ENCODE measurements at places on chromosomes 2 and 18.
A peak's percentile ranks its signal among the peaks of the same experiment; 100 is the strongest.

- no peak for DNase-seq
Measured at GRCh38 chr2:159150280-159150746, 136.2 kb downstream of the WDSUB1 start.

GRCh38 chr2:232511336-232511890, 8.8 kb upstream of the PRSS56 start:
- no peak for DNase-seq

DNA sequence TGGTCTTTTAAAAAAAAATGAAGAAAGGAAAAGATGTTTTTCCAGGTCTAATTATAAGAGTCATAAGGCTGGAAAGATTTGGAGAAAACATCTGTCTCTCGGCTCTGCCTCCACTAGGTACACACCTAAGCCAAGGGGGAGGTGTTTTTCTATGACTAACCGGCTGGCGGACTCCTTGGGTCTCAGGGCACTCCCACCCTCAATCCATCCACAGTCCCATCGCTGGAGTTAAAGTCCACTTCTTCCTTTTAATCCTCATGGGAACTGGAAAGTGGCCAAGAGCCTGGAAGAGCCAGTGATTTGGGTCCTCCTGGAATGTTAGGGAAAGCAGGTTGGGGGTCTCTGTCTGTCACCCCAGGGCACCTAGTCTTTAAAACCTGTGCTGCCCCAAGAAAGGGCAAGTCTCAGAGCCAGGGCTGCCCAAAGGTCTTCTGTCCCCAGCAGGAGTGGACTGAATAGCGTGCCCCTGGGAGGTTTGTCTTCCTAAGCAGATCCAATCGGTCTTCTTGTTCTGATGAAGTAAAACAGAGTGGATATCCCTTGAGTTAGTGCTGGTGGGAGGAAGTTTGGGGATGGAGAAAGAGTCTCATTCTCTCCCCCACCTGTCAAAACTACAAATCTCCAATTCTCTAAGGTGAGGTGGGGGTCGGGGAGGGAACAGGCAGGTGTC, 66.4 kb downstream of the MCFD2 start:
- DNase-seq = no peak

GRCh38 chr2:7685342-7686015, 768.3 kb downstream of the RNF144A start:
- no peak for DNase-seq

GRCh38 chr2:2586068-2586776, 255.1 kb upstream of the MYT1L start:
- DNase-seq = no peak

- peak; percentile 60 for DNase-seq
Measured at GRCh38 chr2:72579591-72580180, 246.1 kb downstream of the EXOC6B start.

DNA sequence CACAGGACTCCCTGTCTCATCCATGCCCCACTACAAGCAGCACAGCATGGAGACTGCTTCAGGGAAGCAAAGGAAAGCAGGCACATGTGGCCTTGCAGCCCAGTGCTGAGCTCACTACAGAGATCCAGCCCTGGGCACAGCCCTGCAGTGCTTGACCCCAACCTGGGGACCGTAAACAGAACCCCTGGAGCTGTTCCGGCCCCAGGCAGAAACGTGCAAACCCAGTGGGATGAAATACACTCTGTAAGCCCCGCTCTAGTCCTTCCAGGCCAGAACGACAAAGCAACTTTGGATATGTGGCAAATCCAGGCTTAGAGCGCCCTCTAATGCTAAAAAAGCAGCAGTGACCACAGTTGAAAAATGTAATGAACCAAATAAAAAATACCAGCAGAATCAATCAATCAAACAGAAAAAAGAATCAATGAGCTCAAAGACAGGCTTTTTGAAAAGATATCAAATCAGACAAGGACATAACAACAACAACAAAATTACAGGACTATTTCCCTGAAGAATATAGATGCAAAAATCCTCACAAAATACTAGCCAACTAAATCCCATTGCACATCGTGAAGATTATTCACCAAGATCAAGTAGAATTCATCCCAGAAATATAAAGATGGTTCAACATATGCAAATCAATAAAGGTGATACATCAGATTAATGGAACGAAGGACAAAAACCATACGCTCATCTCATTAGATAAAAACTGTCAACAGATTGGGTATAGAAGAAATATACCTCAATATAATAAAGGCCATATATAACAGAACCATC, 45.6 kb downstream of the ZNF519 start:
- peak; percentile 63 for DNase-seq

DNA sequence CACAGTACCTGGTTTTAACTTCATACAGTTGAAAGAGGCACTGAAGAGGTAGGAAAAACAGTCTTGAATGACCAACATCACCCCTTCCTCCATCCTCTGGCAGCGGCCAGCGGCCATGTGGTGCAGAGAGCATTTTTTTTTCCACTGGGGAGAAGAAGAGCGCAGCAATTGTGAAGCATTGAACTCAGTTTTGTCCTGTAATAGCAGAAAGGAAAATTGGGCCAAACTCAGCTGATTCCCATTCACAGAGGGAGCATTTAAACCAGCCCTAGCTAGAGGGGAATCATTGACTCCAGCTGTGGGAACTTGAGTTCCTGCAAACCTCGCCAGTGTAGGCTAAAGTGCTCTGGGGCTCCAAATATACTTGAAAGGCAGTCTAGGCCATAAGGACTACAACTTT, 316.6 kb upstream of the CHST9 start:
- no peak for DNase-seq

DNA sequence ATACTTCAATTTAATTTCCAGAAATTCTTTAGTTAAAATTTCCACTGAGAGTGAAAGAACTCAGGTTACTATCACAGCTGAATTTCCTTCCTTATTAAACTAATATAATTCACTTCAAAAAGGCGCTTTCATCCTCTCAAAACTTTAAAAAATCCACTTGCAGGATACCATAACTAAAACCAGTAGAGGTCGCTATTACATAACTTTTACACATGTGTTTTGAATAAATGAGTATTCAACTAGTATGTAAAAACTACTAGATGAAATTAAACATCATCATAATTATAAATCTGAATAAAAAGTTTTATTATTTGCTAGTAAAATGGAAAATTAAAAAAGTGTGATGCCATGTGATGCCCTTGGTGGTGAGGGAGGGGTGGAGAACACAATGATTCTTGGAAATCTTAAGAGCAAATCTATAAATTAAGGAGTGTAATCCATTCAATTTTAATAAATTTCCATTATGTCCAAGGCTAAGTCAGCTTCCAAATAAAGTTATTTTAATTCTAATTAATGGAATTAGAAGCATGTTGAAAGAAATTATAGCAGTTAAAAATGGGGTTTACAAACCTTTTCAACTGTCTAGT, 61.4 kb downstream of the SOS1 start:
- peak; percentile 30 for DNase-seq

- no peak for DNase-seq
Measured at GRCh38 chr2:111222204-111222866, 101.6 kb downstream of the BCL2L11 start.

DNA sequence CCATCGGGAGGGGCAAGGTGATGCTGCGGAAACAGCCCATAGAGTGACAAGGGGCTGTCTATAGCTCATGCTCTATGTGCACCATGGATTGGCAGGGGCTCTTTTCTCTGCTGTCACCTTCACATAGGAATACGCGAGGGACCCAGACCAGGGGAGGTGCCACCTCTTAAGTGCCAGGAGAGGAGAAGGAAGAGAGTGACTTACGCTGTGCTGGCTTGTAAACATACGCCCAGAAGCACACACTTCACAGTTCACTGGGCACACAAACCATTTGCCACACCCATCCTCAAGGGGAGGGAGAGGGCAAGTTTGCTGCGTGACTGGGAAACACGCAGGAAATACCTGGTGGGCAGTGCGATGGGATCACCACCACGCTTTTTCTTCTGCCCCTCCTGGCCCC, 65.1 kb upstream of the GPR45 start:
- DNase-seq = no peak

- no peak for DNase-seq
Measured at GRCh38 chr2:73937899-73938298, 11.2 kb downstream of the DGUOK start.

GRCh38 chr18:44358402-44358801, 322.3 kb upstream of the SETBP1 start:
- no peak for DNase-seq

- DNase-seq = no peak
Measured at GRCh38 chr18:49959176-49959575, 145.8 kb upstream of the ACAA2 start.

All from NCI-H146 (cell line).